ENCODE measurements at places on chromosomes 7 and 10.

- DNase-seq, result no peak
Measured at GRCh38 chr7:36984041-36984521, 259.8 kb upstream of the AOAH start.

- DNase-seq, result no peak
Measured at GRCh38 chr7:123039269-123039668, 43.8 kb upstream of the TAS2R16 start.

GRCh38 chr10:77034795-77035194, 602.8 kb downstream of the KCNMA1 start:
- no peak for DNase-seq

GRCh38 chr7:32865448-32866030, 26.0 kb downstream of the KBTBD2 start:
- DNase-seq, result no peak

GRCh38 chr7:111282626-111283025, 191.7 kb downstream of the LRRN3 start:
- DNase-seq, result no peak

DNA sequence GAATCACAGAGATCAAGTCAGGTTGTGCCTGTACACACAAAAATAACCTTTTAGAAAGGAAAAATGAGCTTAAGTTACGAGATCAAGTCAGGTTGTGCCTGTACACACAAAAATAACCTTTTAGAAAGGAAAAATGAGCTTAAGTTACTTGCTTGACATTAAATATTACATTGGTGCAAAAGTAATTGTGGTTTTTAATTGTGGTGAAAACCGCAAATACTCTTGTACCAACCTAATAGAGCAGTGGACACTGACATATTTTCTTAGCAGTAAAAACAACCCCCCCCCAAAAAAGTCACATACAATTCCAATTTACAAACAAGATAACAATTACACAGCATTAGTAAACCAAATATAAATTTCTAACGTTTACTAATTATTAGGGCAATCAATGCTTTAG, 595.6 kb downstream of the GRM8 start:
- DNase-seq, result no peak

- no peak for DNase-seq
Measured at GRCh38 chr10:87983716-87984115, 120.3 kb downstream of the PTEN start.

DNA sequence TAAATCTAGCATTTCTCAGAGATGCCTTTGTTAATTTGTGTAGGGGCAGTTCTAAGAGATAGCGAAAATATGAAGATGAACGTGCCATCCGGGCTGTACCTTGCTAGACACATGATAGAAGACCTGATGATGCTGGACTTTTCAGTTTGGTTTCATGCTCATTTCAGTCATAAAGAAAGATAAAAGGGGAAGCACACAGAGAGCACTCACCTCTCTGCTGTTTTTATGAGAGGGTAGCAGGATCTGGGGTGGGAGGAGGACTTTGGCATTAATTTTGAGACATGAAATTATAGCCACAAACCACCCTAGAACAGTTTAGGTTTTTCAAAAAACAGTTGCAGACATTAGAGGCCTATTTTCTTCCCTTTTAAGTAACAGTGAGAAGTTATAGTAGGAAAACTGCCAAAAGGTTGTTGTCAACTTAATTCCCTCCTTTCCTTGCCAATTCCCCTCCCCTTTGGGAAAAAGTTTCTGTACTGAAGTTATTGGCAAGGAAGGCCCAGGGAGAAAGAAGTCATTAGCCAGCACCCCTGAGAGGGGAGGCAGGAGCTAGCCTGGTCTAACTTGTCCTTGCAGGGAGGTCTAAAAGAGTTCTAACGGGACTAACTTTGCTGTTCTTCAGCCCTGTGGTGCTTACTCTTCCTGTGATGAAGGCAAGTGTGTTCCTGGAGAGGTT, 2.6 kb downstream of the ST7 start:
- no peak for DNase-seq

- no peak for DNase-seq
Measured at GRCh38 chr10:97013568-97013967, 172.2 kb downstream of the SLIT1 start.

GRCh38 chr10:131227163-131227740, 84.3 kb downstream of the TCERG1L start:
- DNase-seq, result no peak

- DNase-seq, result peak; percentile 78
Measured at GRCh38 chr10:30812018-30812851, 182.7 kb upstream of the LYZL2 start.

- peak; percentile 78 for DNase-seq
Measured at GRCh38 chr10:28668363-28669226, 8.7 kb upstream of the BAMBI start.

GRCh38 chr7:1843271-1843861, 173.3 kb downstream of the ELFN1 start:
- DNase-seq, result no peak

DNA sequence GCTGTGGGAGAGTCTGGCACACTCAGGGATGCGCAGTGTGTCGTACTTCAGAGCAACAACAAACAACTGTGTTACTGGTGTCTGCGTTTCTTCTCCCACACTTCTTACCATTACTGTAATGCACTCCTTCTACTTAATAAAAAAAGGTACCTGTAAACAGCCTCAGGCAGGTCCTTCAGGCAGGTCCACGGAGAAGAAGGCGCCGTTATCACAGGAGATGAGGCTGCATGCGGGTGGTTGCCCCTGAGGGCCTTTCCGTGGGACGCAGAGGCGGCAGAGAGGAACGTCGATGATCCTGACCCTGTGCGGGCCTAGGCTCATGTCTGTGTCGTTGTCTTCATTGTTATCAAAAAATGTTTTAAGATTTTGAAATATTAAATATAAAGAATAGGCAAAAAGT, 29.4 kb downstream of the NKX6-2 start:
- no peak for DNase-seq

DNA sequence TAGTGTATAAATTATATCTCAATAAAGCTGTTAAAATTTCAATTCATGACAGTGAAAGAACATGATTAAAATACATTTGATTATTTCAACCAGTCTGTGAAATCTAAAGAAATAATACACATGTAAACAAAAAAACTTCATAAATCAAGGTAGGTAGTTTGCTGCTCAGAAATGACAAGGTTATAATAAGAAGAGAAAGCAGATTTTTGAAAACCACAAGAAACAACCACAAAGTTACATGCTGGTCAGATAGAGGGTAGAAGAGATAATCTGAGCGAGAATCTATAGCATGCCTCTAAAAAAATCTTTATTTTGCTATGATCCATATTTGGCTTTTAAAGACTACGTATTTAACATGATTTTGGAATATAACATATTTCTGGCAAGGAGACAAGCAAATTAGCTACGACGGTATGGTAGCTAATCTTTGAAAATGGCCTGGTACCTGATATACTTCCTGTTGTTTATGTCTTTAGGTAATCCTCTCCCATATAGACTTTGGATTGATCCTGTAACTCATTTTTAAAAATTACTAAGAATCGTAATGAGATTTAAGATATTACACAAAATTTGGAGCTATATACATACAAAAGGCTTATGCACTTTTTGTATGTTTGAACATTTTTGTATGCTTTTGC, 23.5 kb upstream of the VCL start:
- no peak for DNase-seq

DNA sequence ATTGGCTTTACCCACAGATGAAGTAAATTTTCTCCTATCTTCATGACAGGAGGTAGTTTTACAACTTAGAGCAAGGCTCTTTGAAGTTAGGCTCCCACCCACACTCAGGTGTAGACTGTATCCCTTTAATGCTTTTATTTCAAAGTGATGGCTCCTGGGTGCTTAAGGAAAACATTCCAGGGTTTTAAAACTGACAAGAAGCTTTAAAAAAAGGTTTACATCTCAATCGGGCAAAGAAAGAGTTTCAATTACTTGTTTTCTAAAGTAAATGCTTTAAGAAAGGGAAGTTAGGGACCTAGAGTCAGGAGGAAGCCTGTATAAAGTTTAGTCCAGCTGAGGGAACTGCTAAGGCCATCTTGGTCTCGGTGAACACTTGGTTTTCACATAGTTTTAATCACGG, 1153.8 kb upstream of the C7orf33 start:
- DNase-seq, result no peak
